Activated CD8-positive, alpha-beta memory T cell treated with anti-CD3 and anti-CD28 coated beads for 48 hours (primary cell): ENCODE measurements at places on chromosomes 1 and 21.

DNA sequence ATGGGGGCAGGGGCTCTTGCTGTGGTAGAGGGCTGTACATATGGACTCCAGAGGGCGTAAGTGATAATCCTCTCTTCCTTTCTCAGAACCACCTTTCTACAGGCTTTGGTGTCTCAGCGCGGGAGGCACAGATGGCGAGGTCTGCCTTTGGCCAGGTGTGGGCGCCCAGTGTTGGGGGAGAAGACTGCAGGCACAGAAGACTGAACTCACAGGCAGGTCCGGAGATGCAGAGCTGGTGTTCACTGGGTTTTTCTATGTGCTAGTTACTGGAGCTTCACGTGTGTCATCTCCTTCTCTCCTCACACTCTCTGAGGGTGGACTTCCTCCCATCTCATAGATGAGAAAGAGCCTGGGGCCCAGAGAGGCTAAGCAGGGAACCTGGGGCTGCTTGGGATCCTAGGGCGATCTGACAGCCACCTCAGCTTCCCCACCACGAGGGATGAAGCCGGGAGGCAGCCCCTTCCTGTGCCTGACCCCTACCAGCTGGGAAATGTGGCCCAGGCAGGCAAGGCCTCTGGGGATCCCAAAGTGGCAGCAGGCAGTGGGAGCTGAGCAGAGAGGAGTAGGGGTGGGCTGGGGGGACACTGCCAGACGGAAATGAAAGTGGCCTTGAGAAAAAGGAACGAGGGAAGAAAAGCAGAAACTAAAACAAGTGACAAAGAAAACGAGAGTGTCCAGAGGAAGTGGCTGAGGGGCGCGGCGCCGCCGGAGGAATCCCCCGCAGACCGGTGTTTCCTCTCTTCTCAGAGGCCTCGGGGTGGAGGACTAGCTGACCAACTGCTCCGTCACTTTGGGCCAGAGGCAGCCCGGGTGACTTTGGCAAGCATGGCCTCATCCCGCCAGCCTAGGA lies 191.6 kb downstream of the HIVEP3 start:
- DNase-seq = no peak

DNA sequence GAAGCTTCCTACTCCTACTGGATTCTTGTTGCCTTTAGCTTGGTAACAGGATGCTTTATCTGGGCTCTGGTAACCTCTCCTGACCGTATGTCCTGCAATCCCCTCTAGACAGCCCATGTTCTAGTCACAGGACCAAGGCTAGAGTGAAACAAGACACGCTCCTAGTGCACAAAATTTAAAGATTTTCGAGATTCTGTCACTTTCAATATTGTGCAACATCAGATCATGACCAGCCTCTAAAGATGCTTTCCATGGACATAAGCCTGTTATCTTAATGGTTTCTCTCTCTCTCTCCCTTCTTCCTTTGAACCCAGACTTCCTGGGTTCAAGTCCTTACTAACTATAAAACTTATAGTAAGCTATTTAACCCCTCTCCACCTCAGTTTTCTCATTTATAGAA lies 1.6 kb upstream of the LY9 start:
- no peak for DNase-seq

DNA sequence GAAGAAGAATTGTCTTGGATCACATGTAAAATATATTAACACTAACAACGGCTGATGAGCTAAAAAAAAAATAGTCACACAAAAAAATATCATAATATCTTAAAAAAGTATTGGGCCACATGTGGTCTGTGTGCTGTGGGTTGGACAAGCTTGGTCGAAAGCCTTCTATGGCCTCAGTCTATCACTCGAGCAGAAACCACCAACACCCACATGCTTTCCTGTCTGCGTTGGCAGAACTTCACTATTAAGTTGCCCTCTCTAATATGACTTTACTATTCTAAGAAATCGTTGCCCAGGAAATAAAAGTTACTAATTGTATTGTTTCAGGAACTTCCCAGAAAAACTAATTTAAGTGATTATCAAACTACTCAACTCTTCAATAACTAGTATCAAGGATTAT lies 28.2 kb upstream of the ETS2 start:
- no peak for DNase-seq

GRCh38 chr1:168565825-168566224 lies 10.6 kb upstream of the XCL1 start:
- no peak for DNase-seq

GRCh38 chr1:40838045-40838979 lies 23.9 kb downstream of the CITED4 start:
- DNase-seq = no peak

GRCh38 chr1:182174513-182174855 lies 113.0 kb upstream of the ZNF648 start:
- DNase-seq = no peak
